Mesangial cell (primary cell): ENCODE measurements at places on chromosomes 13 and 19. TPM values are rescaled to one million over a fixed set of nuclear protein-coding genes. Genes with fewer than 3 reads are reported as not detected.

The RDH8 gene
- total RNA-seq, result not detected in 2 replicates

The TSHZ3 gene
- 4.4 and 6.6 TPM in 2 replicates for total RNA-seq

The RHPN2 gene
- 11.1 and 23.7 TPM in 2 replicates for total RNA-seq

The FREM2 gene
- total RNA-seq, result 0.49 and 2.0 TPM in 2 replicates

The C5AR1 gene
- total RNA-seq, result not detected in 2 replicates

The PTGER1 gene
- 0.65 and 9.1 TPM in 2 replicates for total RNA-seq

The MYBPC2 gene
- 2.2 TPM in 1 of 2 replicates, not detected in the other for total RNA-seq

The FARP1 gene
- 75.4 and 103 TPM in 2 replicates for total RNA-seq

The NEK5 gene
- under 0.01 and 0.13 TPM in 2 replicates for total RNA-seq

The RAB20 gene
- 3.4 and 4.2 TPM in 2 replicates for total RNA-seq

The CGB2 gene
- 3.9 TPM in 1 of 2 replicates, not detected in the other for total RNA-seq

The IGFL4 gene
- not detected in 2 replicates for total RNA-seq

The DPF1 gene
- total RNA-seq, result 0.63 and 2.9 TPM in 2 replicates

The EXOC3L2 gene
- 0.13 TPM in 1 of 2 replicates, not detected in the other for total RNA-seq

The C19orf44 gene
- total RNA-seq, result 3.3 and 6.3 TPM in 2 replicates

The PSG7 gene
- total RNA-seq, result not detected in 2 replicates
